A549 (cell line): ENCODE measurements at places on chromosomes 3 and 15. TPM values are rescaled to one million over a fixed set of nuclear protein-coding genes. Genes with fewer than 3 reads are reported as not detected.

Gene NR2F2
- 14.4 to 15.7 TPM (median 15.3 TPM) in 3 replicates for polyA plus RNA-seq

Gene ITIH4
- 0.79 to 1.3 TPM (median 0.89 TPM) in 3 replicates for polyA plus RNA-seq

Gene SPSB4
- polyA plus RNA-seq, result 0.04 to 0.05 TPM (median 0.05 TPM) in 3 replicates

Gene MST1R
- 5.9 to 6.1 TPM (median 6.0 TPM) in 3 replicates for polyA plus RNA-seq

Gene SLC12A1
- not detected in 3 replicates for polyA plus RNA-seq

Gene ATOSA
- 7.8 to 10.0 TPM (median 9.2 TPM) in 3 replicates for polyA plus RNA-seq

Gene LPP
- polyA plus RNA-seq, result 11.0 to 14.9 TPM (median 12.2 TPM) in 3 replicates

Gene ABTB1
- 8.1 to 13.2 TPM (median 11.7 TPM) in 3 replicates for polyA plus RNA-seq

Gene ITGA11
- polyA plus RNA-seq, result 10.1 to 22.0 TPM (median 17.2 TPM) in 3 replicates

Gene RNF111
- 21.8 to 25.5 TPM (median 25.0 TPM) in 3 replicates for polyA plus RNA-seq

Gene RBP2
- not detected in 3 replicates for polyA plus RNA-seq

Gene POPDC2
- 0.17 to 0.74 TPM (median 0.54 TPM) in 3 replicates for polyA plus RNA-seq

- no peak for DNase-seq
Observed at GRCh38 chr3:49607796-49608195, 53.5 kb downstream of the BSN start.

DNA sequence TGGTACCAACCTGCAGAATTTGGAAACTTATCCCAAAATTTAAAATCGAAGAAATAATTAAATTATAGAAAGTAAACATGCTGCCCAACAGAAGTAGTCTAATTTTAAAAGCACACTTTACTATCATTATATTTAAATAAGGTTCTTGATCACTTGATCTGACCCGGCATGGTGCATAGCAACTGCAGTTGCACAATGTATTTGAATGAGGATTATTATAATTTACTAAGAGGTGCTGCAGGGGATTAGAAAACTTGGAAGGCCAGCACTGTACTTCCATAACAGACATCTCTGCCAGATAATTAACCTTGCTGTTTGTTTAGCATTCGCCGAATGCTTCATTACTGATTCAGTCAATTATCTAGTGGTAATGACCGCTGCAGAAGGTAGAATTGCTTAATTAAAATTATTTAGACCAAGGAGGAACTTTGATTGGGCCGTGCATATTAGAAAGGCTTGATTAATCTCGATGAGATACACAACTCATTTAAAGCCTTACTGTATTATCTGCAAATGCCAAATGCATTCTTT is 971.6 kb downstream of the ZPLD1 start:
- DNase-seq, result no peak

GRCh38 chr15:96042734-96043224 is 287.7 kb upstream of the NR2F2 start:
- DNase-seq, result no peak

DNA sequence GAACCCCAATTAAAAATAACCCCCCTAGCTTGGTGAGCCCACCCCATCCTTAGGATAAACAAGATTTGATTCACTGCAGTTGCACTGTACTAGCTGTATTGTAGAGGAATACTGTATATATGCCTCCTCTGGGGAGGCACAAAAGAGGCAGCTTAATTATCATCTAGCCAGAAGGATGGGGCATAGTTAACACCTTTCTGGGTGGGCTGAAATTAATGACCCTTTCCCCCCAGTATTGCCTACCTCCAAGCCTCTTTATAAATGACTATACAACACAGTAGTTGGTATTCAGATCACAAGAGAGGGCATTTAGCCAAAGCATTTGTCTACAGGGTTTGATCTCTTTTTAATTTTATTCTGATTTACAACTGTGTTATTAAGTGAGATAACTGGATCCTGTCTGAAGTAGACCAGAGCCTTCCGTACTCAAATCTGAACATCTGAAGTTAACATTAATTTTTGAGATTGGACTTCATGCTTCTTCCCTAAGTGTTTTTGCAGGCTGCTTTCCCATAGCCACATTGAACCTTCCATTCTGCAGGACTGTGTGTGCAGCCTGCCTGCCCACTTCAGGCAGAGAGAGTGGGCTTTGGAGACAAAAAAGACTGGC is 807.0 kb upstream of the ARRDC4 start:
- no peak for DNase-seq

GRCh38 chr15:63362196-63362595 is 19.4 kb downstream of the CA12 start:
- no peak for DNase-seq

- DNase-seq, result no peak
Observed at GRCh38 chr3:69763458-69763857, 24.2 kb downstream of the MITF start.

- DNase-seq, result no peak
Observed at GRCh38 chr15:64665179-64665578, 110.2 kb downstream of the RBPMS2 start.

- DNase-seq, result no peak
Observed at GRCh38 chr3:179506792-179507191, 55.5 kb upstream of the GNB4 start.

- no peak for DNase-seq
Observed at GRCh38 chr15:90972133-90972532, 17.4 kb downstream of the RCCD1 start.
